ENCODE measurements at places on chromosomes 12 and 14. TPM values are rescaled to one million over a fixed set of nuclear protein-coding genes. Genes with fewer than 3 reads are reported as not detected.

The GLT1D1 gene
- total RNA-seq = not detected

- no peak for DNase-seq
Measured at GRCh38 chr14:23421594-23421993, 13.5 kb upstream of the MYH6 start.

- peak; percentile 37 for DNase-seq
Measured at GRCh38 chr14:69107407-69108003, 45.4 kb downstream of the DCAF5 start.

DNA sequence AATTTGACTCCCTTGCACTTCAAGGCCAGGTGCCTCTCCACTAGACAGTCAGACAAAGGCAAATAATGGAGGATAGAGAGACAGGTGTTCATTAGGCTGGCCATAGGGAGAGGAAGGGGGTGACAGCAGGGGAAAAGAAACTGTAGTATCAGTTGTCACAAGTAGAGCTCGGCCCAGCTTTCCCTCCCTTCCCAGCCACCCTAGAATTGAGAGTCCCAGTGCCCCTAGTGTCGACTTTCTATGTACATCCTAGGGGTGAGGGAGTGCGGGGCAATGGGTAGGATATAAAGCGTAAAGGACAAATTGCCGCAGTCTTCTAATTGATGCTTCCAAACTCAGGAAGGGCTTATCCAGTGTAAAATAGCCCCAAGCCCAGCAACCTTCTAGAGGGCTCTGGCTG lies 39.0 kb downstream of the BAZ2A start:
- no peak for DNase-seq

The TMED8 gene
- 12.6 TPM for total RNA-seq

DNA sequence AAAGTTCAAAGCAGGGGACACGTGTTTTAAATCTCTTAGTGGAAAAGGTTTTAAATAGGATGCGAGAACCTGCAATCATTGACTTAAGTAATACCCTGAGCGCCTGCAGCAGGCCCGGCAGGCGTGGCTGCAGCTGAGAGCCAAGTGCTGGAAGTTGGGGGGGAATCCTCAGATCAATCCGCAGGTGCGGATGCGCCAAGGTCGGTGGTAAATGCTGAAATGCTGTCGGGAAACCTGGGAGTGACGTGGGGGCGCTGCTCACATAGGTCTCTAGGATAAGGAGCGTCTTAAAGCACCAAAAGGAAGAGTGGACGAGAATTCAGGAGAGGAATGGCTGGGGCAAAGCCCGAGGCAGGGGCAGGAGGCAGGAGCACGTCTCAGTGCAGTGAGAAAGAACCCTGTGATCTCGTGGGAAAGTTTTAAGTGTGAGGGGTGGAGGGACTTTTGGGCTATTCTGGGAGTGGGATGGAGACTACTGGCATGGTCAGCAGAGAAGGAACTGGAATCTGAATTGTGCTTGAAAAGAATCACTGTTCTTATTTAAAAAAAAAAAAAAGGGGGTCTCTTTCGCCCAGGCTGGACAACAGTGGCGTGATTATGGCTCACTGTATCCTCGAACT lies 883 bp upstream of the CDCA4 start:
- DNase-seq = peak; percentile 55

The CORO1C gene
- total RNA-seq = 182 TPM

GRCh38 chr14:59698793-59699192 lies 122.2 kb upstream of the CCDC175 start:
- peak; percentile 50 for DNase-seq

The GZMB gene
- not detected for total RNA-seq

- DNase-seq = no peak
Measured at GRCh38 chr14:52286661-52287649, 19.5 kb downstream of the PTGDR start.

- peak; percentile 67 for DNase-seq
Measured at GRCh38 chr12:75725521-75726111, 214.2 kb upstream of the KRR1 start.

- DNase-seq = no peak
Measured at GRCh38 chr12:65164774-65165173, 4.6 kb upstream of the LEMD3 start.

All from foreskin keratinocyte (primary cell).